ENCODE measurements at places on chromosomes 3 and 15. TPM values are rescaled to one million over a fixed set of nuclear protein-coding genes. Genes with fewer than 3 reads are reported as not detected.

GPR171 gene
- 0.15 TPM for total RNA-seq

GRCh38 chr15:62901909-62902546 is 140.5 kb upstream of the TPM1 start:
- no peak for DNase-seq

DNA sequence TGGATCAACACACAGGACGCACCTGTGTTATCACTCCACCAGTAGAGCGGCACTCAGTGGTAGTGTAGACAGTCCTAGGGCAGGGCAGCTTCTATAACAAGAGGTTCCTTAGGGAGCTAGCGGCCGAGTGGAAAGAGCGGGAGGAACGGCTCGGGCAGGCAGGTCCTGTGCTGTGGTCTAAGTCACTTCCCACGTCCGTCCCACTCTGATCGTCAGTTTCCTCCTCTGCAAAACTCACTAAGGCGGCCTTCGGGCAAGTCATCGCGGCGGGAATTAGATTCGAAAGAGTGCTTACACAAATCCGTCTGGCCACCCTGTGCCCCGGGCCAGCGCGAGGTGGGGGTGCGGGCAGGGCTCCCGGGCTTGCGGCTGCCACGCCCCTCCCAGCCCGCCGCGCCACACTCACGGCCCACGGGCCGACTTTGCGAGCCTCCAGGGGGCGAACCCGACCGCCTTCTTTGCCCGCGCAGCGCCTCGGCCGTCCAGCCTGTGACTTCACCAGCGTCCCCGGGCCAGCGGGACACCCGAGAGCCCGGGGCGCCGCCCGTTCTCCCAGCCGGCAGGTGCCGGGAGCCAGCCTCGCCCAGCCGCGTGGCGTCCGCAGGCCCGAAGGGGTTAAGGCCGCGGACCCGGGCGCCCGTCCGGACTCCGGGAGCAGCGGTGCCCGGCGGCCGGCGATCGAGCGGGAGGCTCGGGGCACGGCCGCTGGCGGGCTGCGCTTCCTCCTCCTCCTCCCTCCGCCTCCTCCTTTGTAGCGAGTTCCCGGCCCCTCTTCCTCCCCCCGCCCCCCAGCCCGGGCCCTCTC is 416 bp upstream of the CORO2B start:
- peak; percentile 90 for DNase-seq

CCDC32 gene
- total RNA-seq: 17.5 TPM

- DNase-seq: no peak
Measured at GRCh38 chr3:107275511-107275910, 101.7 kb upstream of the CCDC54 start.

REC114 gene
- 0.84 TPM for total RNA-seq

- peak; percentile 42 for DNase-seq
Measured at GRCh38 chr15:82532383-82532990, 7.8 kb downstream of the RPS17 start.

DNA sequence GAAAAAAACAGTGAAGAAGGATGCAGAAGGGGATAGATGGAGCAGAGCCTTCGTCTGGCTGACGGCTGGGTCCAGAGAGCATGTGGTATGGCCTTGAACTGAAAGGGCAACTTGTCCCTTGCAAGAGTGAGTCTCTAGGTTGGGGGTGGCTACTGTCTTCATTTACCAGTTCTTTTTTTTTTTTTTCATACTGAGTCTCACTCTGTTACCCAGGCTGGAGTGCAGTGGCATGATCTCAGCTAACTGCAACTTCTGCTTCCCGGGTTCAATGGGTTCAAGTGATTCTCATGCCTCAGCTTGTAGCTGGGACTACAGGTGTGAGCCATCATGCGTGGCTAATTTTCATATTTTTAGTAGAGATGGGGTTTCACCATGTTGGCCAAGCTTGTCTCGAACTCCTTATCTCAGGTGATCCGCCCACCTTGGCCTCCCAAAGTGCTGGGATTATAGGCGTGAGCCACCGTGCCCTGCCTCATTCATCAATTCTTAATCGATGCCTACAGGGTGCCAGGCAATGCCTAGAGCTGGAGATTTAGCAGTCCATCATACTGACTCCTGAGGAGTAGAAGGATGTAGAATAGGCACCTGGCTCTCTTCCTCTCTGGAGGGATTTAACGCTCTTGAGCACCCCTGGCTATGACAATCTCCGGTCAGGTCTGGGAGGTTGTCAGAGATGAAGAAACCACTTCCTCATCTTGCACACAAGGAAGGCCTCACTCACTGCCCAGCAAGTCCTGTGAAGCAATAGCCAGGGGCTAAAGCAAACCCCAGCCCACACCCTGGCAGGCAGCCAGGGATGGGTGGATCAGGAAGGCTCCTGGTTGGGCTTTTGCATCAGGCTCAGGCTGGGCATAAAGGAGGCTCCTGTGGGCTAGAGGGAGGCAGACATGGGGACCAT is at the start of gene CAMP:
Gene CAMP (plus strand): TSS at position 880 of the 898 bp plus-strand sequence. CDS start 17 bp downstream, at position 897.
- DNase-seq: peak; percentile 82

DNA sequence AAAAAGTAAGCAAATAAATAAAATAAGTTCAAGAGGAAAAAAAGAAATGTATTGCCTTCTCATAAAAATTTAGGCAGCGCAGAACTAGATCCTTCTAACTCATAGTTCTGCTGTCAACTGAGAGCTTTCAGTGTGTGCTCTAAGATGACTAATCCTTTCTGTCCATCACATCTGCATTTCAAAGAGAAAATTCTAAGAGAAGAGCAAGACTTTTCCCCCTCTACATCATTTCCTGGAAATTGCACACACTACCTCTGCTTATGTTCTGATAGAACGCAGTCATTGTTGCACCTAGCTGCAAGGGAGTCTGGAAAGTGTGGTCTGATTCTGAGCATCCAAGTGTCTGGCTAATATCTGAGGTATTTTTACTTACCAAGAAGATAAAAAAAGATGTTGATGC is 39.6 kb upstream of the SLCO3A1 start:
- DNase-seq: no peak

DNA sequence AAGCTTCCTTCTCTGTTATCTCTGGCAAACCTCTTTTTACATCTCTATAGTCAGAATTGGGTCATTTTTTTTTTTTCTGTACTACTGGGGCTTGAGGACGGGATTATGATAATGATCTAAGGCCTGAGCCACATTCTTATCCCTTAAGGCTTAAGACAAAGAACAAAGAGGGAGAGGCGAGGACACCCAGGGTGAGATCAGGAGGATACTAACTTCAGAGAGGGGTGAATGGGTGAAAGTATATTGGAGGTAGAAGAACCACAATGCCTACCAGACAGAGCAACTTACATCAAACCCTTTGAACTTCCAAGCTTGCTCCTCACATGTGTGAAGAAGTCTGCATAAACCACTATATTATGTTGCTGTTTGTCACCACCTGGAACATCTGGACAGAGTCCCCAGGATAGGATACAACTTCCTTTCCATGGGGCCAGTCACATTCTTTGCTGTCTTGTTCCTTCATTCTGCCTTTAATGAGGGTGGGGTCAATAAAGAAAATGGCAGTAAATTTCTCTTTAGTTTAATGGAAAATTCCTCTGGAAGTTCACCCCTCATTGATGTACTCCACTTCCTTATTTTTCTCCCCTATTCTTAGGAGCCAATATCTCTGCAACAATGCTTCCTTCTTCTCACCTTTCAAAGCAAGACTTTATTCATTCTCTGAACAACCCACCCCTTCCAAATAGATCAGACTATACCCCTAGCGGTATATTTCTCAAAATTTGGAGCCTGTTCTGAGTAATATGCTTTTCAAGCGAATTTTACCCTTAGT is 9.1 kb upstream of the PDCD6IP start:
- no peak for DNase-seq

DNA sequence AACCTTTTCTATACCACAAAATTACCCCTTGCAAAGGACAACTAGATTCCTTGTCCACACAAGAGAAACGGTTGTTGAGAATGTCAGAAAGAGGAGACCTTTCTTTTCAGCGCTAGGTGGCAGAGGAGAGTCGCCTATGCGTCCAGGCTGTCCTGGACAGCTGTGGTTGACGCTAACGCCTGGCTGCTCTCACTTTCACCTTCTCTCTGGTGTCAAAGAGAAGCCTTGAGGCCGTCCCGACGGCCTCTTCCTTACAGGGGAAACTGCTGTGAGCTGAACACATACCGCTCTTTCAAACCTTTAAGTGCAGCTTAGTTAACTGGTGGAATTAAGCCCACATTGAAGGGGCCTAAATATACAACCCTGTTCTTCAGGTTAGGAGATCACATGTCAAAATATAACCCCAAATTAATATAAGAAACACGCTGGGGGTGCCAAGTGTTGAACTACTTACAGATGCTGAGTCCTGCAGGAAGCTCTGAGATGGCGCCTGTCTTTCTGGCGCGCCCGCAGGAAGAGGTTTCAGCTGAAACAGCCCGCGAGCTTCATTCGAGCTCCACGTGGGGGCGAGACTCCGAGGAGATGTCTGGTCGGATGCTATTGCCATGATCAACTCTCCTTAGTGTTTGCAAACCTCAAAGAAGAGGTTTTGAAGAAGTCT is 26.1 kb upstream of the KBTBD8 start:
- DNase-seq: peak; percentile 73

DNA sequence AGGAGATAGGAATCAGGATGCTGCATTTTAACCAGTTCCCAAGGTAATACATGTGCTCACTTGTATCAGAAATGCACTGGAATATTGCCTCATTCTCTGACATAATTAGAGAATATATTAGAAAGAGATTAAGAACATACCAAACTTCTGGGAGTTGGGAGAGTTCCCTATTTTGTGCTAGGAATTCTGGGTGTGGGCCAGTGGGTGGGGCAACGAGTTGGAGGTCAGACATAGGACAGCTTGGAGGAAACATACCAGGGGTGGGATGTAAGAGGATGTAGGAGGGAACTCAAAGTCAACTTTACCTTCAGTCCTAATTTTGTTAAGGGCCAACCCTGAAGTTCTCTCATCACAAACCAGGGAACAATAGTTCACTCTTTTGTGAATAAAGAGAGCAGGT is 83.6 kb downstream of the SLC7A14 start:
- no peak for DNase-seq

MAGEL2 gene
- total RNA-seq: 0.05 TPM
